ENCODE measurements at places on chromosomes 7 and 10.

DNA sequence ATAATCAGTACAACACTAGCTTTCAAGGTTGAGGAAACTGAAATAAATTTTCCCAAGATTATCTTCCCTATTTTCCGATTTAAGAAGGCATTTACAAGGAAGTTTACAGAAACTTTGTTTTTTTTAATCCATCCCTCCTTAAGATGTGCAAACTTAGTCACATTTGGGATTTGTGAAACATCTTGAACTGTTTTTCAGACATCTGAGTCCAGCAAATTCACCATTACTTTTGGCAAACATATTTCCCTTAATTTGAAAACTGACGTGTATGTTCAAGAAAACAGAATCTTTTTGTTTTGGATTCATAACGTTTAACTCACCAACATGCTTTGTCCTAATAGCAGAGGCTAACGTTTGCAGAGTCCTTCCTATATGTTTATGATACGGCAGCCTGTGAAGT is 19.5 kb downstream of the GLI3 start:
- no peak for DNase-seq

DNA sequence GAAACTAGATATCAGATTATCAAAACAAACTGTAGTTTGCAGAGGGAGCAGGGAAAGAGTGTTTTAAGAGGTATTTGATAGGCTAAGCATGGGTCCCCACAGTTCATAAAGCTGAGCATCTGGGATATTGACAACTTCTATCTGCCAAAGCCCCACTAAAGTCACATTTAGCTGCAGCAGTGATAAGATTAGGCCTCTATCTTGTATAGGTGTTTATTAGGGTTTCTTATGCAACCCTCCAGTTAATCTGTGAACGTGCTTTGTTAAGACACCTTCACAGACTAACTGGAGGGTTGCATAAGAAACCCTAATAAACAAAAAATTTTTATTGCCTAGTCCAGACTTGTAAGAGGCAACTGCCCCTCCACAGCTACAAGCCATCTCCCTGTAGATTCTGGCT is 78.0 kb downstream of the CYP51A1 start:
- DNase-seq, result no peak

GRCh38 chr7:149598721-149599308 is 101.2 kb upstream of the ZNF746 start:
- DNase-seq, result no peak

DNA sequence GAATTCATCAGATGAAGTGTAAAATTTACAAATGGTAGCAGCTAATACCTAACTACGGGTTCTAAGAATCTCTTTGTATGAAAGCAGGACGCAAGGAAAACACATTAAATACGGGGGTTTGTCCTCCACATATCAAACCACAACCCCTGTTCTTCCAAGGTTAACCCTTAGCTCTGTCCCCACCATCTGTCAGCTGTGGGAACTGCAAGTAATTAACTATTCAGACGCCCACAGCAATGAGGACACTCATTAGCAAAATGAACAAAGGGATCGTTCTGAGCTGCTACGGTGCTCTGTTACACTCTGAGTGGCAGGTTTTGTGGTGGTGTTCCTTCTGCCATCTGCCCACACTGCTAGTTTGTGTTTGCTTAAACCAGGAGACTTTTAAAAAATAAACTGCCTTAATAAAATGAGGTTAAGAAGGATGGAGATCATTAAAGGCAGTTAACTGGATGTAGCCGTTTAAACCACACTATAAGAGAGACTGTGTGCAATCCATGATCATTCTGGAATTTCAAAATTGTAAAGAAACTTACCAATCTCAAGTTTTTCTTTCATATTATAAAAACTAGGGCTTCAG is 51.4 kb downstream of the C10orf67 start:
- peak; percentile 46 for DNase-seq

DNA sequence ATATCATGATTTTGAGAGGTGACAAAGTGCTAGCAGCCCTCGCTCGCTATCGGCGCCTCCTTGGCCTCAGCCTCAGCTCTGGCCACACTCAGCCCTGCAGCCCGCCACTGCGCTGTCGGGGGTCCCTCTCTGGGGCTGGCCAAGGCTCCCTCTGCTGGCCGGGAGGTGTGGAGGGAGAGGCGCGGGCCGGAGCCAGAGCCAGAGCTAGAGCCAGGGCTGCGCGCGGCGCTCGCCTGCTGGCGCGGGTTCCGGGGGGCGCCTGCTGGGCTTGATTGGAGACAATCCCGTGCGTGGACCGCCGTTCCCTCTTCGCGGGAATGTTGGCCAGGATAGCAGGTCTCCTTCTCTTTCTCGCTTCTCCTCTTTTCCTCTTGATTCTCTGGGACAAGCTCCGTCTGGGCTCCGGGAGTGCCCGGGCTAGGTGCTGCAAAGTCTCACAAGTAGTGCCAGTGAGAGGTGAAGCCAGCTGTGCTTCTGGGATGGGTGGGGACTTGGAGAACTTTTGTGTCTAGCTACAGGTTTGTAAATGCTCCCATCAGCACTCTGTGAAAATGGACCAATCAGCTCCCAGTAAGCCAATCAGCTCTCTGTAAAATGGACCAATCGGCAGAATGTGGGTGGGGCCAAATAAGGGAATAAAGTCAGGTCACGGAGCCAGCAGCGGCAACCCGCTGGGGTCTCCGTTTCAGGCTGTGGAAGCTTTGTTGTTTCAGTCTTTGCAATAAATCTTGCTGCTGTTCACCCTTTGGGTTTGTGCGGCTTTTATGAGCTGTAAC is 43.4 kb upstream of the ELMO1 start:
- DNase-seq, result no peak

- DNase-seq, result no peak
These were observed 527.3 kb upstream of the GHITM start for GRCh38 chr10:83612050-83612449.

- DNase-seq, result no peak
These were observed 998.1 kb downstream of the LRMDA start for GRCh38 chr10:76429368-76430060.

DNA sequence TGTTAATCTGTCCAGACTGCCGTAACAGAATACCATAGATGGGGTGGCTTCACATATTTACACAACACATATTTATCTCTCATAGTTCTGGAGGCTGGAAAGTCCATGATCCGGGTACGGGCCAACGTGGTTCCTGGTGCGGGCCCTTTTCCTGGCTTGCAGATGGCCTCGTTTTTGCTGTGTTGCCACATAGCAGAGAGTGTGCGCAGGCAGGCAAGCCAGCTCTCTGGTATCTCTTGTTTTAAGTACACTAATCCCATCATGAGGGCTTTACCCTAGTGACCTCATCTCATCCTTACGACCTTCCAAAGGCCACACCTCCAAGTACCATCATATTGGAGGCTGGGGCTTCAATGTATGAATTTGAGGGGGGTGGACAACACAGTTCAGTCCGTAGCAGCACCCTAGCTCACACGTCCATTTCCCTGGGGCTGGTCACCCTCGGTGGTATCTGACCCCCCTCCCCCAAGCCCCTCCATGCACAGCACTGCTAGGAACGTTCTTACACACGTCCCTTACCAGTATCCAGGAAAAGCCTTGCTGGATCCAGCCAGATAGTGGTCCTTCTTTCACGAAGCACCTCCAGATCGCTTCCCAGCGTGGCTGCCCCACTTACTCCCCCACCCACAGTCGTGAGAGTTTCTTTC is 21.5 kb downstream of the CUX1 start:
- DNase-seq, result no peak

DNA sequence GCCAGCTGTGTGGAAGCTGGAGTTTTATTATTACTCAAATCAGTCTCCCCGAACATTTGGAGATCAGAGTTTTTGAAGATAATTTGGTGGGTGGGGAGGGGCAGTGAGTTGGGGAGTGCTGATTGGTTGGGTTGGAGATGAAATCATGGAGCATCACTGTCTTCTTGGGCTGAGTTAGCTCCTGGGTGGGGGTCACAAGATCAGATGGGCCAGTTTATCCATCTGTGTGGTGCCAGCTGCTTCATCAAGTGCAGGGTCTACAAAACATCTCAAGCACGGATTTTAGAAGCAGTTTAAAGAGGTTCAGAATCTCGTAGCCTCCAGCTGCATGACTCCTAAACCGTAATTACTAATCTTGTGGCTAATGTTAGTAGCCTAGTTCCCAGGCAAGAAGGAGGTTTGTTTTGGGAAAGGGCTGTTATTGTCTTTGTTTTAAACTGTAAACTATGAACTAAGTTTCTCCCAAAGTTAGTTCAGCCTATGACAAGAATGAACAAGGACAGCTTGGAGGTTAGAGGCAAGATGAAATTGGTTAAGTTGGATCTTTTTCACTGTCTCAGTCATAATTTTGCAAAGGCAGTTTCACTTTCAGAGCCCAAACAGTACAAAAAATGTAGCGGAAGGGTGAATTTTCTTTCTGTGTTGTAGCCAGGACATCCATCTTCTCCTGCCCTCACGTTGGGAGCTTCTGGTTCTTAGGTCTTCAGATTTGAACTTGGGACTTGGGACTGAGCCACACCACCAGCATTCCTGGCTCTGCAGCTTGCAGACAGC is 43.1 kb downstream of the KLF6 start:
- no peak for DNase-seq

DNA sequence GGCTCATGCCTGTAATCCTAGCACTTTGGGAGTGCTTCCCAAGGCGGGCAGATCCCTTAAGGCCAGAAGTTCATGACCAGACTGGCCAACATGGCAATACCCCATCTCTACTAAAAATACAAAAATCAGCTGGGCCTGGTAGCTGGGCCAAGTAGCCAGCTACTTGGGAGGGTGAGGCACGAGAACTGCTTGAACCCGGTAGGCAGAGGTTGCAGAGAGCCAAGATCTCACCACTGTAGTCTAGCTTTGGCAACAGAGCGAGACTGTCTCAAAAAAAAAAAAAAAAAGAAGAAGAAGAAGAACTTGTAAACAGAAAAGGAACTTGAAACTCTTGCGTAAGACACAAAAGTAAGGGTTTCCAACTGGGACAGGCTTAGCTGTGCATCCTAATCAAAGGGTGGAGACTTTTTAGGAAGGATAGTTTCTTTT is 5.6 kb upstream of the IFIT2 start:
- no peak for DNase-seq

DNA sequence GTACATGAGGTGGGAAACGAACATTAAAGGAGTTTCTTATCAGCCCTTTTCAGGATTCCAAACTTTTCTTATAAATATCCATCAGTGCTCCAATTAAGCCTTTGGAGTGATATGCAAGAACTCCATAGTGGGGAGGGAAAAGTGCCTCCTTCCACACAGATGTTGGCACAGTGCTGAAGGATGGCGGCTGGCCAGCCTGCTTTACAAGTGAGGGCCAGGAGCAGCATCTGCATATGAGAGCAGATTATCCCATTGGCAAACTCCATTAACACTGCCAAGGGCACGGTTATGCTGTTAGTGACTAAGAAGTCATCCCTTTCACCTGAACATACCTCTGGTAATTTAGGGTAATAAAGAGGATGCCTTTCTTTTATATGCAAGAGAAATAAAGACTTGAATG is 543.1 kb downstream of the CNTNAP2 start:
- no peak for DNase-seq

GRCh38 chr10:110852255-110852896 is 19.4 kb upstream of the PDCD4 start:
- DNase-seq, result peak; percentile 52

GRCh38 chr10:57962839-57963238 is 304.9 kb downstream of the IPMK start:
- DNase-seq, result no peak

GRCh38 chr7:22827563-22827962 is 4.9 kb upstream of the TOMM7 start:
- no peak for DNase-seq

- DNase-seq, result no peak
These were observed 663.4 kb downstream of the INHBA start for GRCh38 chr7:41039386-41039953.

DNA sequence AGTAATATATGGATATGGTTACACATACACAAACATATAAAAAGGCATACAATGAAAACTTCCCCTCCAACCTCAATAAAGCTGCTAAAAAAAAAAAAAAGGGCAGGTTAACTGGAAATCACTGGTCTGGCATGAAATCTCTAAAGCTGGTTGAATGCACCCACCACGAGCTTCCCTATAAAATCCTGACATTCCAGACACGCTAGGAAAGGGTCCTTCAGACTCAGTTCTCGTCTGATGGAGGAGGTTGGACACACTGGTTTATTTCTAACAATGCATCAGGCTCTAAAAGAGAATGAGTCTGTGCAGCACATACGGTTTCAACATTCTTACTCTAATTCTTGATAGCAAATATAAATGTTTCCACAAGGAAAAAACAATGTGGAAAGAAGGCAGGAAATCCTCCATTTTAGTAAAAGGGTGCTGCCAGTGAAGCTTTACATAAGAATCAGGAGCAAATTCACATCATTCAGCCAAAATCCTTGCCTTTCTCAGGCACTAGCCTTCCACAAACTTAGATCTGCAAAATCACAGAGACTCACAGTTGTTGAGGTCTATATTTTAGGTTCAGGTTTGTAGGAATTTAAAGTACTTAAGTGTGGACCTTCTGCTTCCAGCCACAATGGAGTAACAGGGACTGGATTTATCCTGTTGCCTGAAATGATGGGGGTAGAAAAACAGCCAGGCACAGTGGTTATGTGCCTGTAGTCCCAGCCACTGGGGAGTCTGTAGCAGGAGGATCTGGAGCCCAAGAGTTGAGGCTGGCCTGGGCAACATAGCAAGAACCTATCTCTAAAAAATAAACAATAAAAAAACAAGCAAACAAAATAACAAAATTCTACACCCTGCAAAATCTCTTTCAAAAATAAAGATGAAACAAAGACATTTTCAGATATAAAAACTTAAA is 73.5 kb downstream of the CYTH3 start:
- DNase-seq, result no peak

DNA sequence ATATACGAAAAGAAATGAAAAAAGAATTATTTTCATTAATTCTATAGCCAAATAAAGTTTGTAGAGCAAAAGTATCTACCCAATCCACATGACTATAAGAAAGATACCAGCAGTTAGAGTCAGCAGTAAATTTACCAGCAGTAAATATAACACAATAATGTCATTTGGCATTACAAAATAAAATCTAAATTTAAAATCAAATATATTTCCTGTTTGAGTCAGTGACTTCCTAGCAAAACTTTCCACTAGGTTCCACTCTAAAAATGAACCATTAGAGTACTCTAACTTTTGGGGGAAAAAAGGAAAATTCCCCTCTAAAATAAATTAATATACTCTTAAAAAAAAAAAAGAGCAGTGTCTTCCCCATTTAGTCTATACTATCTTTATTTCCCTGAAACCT is 144.8 kb downstream of the CPEB3 start:
- DNase-seq, result no peak

DNA sequence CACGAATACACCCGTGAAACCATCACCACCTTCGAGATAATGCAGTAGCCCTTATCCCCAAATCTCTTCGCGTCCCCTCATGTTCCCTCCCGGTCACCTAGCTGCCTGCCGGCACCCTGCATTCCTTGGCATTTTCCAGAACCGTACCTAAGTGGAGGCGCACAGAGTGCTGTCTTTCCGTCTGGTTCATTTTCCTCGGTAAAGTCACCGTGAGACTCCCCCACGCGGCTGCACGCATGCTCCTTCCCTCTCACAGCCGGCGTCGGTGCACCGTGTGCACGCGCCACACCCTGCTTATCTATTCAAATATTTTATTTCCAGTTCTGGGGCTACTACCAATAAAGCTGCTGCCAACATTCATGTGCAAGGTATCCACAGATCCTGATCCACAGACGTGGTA is 65.5 kb upstream of the NKX6-2 start:
- no peak for DNase-seq

Measured in stimulated activated naive CD8-positive, alpha-beta T cell treated with anti-CD3 and anti-CD28 coated beads, Interleukin-15, Interleukin-2, amounts not matched to agents 100 U/mL and 50 U/mL, for 24 hours (primary cell).